RPMI7951 (cell line): ENCODE measurements at places on chromosomes 1 and 21. TPM values are rescaled to one million over a fixed set of nuclear protein-coding genes. Genes with fewer than 3 reads are reported as not detected.

Gene AADACL3
- not detected in 2 replicates for total RNA-seq

Gene ADGRB2
- 3.4 and 6.7 TPM in 2 replicates for total RNA-seq

Gene PLCH2
- total RNA-seq: 0.12 and 0.29 TPM in 2 replicates

Gene C8A
- not detected in 2 replicates for total RNA-seq

DNA sequence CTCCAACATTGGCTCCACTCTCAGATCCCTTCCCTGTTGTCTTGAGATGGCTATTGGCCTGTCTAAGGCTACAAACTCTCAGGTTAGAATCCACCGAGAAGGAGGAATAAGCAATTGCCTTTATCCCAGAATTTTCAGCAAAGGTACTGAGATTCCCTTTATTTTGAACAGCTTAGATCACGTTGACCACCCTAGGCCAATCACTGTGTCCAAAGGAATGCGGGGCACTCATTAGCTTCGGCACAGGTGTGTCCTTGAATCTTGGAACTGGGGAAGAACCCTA, 6.9 kb downstream of the S100A11 start:
- no peak for DNase-seq

DNA sequence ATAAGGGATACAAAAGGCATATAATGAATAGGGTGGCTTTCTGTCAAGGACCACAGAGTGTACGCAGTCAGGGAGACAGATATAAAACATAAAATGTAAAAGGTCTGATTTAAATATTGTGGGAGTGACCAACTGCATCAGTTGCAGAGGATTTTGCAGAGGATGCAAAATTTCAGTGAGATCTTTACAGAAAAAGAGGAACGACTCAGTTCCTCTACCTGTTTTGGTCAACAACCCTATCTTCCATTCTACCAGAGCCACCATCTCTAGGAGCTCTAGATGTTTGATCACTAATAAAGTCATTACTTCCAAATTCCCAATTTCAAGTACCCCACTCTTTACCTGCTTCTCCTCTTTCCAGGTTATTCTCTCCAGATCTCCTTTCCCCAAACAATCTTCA, 16.5 kb downstream of the SOD1 start:
- no peak for DNase-seq

DNA sequence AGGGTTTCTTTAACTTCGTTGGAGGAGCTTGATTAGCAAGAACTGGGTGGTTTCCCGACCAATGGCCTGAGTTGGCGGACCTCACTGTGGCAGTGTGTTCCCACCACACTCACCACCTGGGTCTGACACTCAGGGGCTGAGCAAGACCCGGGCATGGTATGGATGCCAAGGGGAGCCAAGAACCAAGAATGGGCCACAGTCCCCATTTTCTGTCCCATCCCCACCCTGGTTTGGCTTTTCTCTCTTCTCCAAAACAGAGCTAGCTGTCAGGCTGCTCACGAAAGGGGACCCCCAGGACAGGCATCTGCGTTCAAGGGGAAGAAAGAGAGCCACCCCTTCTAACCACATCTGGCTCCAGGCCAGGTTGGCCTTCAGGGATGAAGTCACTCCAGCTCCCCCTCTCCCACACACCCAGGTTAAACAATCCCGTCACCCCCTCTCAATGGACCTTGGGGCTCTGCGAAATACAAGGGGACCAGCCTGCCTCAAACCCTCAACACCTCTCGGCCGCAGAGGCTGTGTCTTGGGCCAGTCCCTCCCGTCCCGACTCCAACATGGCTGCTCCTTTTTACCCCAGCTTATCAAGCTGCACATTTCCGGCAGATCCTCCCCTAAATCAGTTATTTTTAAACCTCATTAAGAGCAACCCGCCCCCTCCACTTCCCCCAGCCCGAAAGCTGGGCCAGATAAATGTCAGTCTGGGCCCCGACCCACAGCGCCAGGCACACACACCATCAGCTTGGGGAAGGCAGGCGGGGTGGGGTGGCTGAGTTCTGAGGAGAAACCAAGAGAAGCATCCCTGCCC, 3.4 kb downstream of the TAGLN2 start:
- DNase-seq: peak; percentile 70

GRCh38 chr1:205528887-205529825, 24.7 kb downstream of the CDK18 start:
- peak; percentile 42 for DNase-seq

DNA sequence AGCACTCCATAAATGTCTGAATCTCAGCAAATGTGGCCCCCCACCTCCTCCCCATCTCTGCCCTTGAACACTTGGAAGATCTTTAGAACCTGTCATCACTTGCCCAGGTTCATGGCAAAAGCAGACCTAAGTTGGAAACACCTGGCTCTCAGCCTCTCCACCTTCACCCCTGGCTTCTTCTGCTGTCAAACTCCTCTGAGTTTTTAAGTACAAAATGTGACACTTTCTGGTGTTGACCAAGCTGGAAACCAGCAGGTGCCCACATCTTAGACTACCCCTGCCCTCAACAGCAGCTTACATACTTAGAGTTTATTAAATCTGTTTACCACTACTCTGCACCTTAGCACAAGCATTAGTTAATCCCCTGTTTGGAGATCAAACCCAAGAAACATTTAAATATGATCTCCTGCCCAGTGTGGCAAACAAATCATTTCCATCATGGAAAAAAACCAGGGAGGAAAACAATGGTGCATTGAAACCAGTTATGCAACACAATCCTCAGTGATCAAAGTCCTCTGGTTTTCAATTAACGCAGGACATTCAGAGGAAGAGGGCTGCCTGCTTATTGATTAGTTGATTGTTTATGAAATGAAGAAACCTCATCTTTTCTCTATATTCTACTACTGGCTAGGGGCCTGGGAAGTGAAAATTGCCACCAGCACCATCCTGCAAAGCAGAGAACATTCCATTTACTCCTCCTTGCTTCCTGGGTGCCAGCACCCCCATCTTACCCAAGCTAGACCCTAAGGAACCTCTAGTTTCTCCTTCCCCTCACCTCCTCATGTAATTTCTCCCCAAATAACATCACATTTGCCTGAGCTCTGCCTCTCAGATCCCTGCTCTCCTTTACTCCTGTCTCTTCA, 139.4 kb upstream of the RAB4A start:
- no peak for DNase-seq

GRCh38 chr1:30923597-30923996, 15.0 kb upstream of the SDC3 start:
- peak; percentile 51 for DNase-seq

DNA sequence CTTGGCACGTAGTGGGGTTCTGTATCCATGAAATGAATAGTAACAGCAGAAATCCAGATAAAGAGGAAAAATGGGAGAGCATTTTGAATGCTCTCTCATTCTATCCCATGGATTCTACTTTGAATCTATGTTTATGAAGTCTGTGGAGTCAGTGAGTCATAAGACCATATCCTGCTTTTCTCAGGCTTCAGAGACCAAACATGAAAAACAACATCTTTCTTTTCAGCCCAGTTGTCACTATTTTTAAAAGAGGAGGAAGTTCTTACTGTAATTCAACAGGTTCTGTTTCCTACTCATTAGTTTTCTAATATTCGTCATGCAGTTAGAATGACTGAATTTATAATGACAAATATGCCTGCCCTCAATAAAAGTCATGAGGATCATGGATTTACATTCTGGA, 39.4 kb upstream of the CD55 start:
- peak; percentile 42 for DNase-seq

GRCh38 chr21:44000360-44000759, 11.7 kb upstream of the TRAPPC10 start:
- no peak for DNase-seq

- DNase-seq: no peak
Measured at GRCh38 chr1:23568608-23569383, 9.5 kb upstream of the ID3 start.
